ENCODE measurements at places on chromosomes 4 and X.
A peak's percentile ranks its signal among the peaks of the same experiment; 100 is the strongest.

- no peak for DNase-seq
Measured at GRCh38 chr4:80192937-80193336, 4.4 kb upstream of the PRDM8 start.

DNA sequence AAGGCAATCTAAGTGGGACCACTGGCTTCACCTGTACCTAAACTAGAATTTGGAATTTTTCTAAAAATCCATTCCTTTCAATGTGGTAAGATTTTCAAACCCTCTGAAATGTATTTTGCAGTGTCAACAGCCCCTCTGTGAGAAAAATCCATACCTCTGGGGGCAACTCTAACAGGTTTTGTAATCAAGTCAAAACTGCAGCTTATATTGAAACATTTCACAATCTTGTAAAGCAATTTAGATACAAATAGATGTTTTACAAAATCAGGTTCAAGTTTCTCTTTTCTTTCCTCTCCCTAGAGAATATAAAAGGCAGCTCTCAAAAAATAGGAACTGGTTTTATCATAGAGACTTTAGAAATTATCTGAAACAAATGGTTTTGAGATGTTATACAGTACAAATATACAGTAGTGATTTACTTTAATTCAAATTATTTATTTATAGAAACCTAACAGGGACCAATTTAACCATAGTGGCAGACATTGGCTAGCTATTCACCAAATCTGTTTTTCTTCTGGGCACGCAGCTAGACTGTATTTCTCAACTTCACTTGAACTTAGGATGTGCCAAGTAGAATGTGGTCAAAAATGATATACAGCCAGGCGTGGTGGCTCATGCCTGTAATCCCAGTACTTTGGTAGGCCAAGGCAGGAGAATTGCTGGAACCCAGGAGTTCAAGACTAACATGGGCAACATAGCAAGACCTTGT is 36.3 kb upstream of the SPINK2 start:
- DNase-seq = no peak

- no peak for DNase-seq
Measured at GRCh38 chr4:133584714-133585113, 435.6 kb downstream of the PCDH10 start.

DNA sequence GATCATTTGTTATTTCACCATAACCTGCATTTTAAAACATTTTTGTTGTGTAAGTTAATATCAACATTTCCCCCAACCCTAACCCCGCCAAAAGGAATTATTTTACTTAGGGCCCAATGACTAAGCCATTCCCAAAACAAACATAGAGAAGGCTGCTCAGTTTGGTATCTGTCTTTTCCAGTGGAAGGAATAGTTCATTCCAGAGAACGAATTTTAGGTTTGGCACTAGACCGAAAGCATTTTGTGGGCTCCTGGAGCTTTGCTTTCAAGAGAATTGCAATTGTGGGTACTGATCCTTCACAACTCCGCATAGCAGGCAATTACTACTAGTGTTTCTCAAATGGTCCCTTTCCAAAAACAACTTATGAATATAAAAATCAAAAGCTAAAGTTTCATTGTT is 226.7 kb upstream of the MAD2L1 start:
- no peak for DNase-seq

DNA sequence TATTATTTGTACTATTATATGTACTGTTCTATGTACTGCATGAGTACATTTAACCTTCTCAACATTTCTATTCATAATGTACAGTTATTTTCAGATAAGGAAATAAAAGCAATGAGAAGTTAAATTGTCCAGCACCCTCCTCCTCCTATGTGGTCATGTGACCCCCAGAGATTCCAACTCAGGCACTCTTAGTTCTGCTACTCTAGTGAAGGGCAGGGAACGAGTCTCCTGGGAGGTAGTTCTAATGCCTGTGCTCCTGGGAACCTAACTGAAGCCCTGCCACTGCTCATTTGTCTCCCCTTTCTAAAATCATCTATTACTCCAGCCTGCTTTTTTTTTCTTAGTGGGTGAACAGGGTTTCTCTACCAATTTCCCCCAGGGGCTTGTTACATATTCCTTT is 105.9 kb upstream of the GPRIN3 start:
- no peak for DNase-seq

DNA sequence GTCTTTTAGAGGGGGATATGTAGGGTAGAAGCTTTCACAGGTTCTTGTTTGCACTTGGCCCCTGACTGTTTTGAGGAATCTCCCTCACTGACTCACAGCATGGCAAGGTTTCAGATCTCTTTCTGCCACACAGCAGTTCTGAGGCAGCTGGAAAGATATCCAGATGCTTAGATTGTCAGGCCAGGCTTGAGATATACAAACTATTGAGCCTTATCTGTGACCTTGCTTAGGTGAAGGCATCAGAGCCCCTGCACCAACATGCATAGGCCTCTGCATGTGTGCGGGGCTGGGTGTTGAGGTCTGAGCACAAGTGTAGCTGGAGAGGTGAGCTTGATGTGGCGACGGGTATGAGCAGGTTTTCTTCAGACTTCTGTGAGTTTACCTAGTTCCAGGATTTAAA is 80.9 kb upstream of the MSANTD1 start:
- DNase-seq = no peak

DNA sequence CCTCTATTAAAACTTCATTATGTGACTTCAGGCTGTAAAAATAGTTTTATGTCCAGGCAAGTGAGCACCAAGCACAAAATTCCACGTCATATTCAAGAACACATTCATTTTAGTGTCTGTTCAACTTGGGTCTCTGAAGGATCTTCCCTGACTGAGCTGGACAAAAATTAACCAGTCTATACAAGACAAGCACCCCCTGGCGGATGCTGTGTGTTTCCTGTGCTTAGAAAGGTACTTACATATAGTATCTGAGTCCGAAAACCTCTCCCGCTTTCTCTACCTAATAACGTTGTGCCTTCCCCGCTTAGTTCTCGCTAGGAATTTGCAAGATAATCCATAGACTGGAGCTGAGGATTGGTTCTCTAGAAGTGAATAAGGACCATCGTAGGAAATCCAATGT is 2214.5 kb upstream of the TENM3 start:
- DNase-seq = no peak

DNA sequence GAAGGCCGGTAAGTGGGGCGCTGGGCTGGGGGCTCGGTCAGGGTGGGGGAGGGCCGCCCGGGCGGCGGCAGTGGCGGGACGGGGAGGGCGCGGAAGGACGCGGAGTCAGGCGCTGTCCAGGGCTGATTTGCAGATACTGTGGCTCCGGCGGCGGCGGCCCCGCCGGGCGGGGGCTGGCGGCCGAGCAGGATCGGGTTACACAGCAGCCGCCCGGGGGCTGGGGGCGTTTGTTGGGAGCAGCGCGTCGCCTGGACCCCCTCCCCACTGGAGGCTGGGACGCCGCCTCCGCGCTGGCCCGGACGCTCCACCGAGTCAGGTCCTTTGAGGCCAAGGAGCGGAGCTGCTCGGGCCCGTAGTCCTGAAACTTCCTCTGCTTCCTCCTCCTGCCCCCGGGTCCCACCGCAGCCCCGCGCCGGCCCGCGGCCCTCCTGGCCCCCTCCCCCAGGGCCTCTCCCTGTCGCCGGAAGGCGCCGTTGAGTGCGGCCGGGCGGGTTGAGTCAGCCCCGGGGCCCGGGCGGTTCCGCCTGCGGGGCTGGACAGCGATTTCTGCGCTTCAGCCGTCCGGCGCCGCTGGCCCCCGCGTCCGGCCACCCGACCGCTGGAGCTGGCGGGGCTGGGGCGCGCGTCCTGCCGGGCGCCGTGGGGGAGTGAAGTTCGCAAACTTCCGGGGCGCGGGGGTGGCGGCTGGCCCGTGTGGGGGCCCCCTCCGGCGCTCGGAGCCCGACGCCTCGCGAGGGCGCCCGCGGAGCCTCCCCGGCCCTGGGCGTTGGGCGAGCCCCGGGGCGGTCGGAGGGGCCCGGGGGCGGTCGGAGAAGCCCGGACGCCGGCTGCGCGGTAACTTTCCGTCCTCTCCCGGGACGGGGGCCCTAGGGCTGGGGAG is 746 bp downstream of the REST start:
- DNase-seq = peak; percentile 37

DNA sequence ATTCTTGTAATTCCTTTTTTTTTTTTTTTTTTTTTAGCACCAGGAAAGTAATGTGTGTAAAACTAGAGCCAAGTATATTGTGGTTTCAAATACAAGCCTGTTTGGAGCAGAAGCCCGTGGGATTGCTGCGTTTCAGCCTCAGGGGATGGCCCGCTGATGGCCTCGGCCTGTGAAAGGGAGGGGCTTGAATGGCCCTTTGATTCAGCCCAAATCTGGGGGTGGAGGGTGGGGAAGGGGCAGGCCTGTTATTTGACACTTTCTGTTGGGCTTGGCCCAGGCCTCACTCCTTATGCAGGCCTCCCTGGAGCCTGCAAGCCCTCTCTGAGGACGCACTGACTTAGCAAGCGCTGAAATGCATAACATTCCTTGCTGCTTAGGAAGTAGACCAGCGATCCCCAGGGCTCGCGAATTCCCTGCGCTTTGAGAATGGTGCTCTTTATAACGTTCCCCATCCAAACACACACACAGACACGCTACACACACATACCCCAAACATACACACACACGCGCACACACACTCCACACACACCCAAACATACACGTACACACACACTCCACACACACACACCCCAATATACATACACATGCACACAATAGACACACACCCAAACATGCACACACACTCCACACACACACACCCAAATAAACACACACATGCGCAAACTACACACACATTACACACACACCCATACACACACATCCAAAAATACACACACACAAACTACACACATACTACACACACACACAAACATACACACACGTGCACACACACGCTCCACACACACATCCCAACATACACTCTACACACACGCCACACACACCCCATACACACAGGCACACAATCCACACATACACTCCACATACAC is 29.6 kb downstream of the TLR10 start:
- no peak for DNase-seq

GRCh38 chrX:101430457-101431078 is 22.5 kb downstream of the HNRNPH2 start:
- DNase-seq = no peak

- DNase-seq = no peak
Measured at GRCh38 chr4:68390205-68390935, 40.5 kb upstream of the YTHDC1 start.

- no peak for DNase-seq
Measured at GRCh38 chr4:112296949-112297880, at the start of gene ALPK1. Gene ALPK1, plus strand, starts transcription at chr4:112297369.

- DNase-seq = no peak
Measured at GRCh38 chr4:147801820-147802219, 69.9 kb downstream of the ARHGAP10 start.

DNA sequence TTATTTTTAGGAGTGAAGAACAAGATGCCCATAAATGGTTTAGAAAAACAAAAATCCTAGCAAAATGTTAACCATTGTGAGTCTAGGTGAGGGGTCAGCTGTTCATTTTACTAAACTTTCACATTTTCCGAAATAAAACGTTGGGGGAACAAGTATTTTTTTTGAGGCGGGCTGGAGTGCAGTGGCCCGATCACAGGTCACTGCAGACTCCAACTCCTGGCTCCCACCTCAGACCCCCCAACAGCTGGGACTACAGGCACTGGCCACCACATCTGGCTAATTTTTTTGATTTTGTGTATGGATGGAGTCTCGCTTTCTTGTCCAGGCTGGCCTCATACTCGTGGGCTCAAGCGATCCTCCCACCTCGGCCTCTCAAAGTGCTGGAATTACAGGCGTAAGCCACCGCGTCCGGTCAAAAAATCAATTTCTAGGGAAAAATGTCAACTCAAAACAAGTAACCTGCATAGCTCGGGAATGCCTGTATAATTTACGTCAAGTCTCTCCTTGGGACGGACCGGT is 742 bp upstream of the TAF1 start:
- DNase-seq = no peak

DNA sequence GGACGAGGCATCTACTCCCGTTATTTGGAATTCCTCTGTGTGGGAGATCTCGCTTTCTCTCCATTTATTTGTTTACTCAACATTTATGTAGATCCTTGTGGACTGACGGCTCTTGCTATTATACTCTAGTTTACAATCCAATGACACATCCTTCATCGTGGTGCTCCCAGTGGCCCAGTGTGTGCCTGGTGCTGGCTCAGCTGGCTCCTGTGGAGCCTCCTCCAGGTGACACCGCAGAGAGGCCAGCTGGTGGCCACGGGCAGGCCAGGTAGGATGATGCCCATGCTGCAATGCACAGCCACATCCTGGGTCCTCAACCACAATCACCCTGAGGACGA is 84.0 kb upstream of the AFAP1 start:
- DNase-seq = no peak

GRCh38 chr4:2786794-2787229 is 6.1 kb upstream of the SH3BP2 start:
- no peak for DNase-seq

DNA sequence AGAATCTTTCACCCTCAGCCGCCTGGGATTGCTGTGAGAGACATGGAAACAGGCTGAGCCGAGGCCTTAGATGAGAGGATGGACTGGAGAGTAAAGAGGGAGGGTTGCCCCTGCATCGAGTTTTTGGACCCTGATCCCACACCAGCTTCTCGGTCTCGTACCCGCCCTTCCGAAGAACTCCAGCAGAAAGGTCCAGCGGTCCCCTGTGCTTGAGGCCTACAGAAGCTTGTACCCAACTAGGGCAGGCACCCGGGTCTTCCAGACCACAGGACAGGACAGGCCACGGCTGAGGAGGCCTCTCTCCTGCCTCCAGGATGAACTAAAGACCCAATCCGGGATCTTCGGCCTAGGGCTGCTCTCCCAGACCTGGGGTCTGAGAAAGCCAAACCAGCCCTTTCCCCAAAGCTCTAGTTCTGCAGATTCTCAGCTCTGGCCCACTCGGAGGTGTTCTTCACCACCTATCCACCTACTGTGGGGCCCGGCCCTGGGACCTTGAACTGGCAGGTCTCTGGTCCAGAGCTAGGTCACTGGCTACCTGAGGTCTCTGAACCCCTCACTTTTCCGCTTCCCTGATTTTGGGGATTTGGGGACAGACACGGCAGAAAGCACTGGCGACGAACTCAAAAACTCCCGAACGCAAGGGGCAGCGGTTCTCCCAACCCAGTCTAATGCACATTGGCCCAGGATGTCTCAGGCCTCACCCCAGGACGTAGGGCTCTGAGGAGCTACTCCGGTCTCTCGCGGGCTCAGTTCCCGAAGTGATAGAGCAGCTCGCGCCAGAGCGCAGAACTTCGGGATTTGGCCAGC is 1.1 kb downstream of the NKX3-2 start:
- DNase-seq = no peak

DNA sequence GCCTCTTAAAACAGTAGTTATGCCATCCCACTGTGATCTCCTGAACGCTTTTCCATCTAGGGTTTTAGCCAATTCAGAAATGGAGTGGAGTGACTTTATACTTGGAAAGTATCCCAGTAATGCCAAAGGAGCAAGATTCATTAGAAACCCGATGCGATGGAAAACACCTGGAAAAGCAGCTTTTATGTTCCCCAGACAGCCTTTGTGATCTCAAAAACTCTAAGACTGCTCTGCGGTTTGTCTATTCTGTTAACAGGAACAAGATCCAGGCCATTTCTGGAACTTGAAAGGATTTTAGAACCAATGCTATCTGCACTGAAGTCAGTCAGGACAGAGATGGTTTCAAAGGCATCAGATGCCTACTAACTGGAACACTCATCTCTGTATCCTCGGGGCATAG is 145.1 kb downstream of the APBB2 start:
- DNase-seq = no peak
